Activated CD4-positive, alpha-beta T cell treated with anti-CD3 and anti-CD28 coated beads, Interleukin-2, amount 50 U/mL, for 1 hour (primary cell): ENCODE measurements at places on chromosomes 7 and 10.

DNA sequence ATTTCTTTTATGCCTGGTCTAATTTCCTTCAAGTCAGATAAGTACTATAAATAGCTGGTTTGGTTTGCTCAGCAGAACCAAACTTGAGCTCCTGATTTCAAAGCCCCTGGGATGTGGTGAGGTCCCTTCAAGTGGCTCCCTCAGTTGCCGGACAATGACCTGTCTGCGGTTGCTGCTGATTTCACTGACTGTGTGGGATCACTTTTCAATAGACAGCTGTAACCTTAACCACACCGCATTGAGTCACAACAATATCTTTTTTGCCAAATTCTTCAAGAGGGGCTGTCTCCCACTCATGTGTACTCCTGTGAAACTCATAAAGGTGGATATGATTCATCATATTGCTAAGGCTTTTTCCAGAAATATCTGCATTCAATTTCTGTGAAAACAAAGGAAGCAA, 23.1 kb upstream of the ITGA8 start:
- no peak for DNase-seq

GRCh38 chr7:128059143-128059988, 28.1 kb upstream of the LRRC4 start:
- DNase-seq: no peak

DNA sequence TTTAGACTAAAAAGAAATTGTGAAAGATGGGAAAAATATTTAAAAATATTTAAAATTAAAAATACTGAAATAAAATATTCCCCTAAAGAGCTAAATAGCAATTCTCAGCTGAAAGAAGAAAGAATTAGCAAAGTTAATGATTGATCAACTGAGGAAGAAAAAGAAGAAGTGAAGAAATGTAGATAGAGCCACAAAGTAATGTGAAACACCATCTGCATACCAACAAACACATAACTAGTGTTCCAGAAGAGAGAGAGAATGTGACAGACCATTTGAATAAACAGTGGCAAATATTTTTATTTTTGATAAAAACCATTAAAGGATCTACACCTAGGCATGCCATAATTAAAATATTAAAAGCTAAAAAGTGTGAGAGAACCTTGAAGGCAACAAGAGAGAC, 784.5 kb upstream of the ZWINT start:
- DNase-seq: no peak

DNA sequence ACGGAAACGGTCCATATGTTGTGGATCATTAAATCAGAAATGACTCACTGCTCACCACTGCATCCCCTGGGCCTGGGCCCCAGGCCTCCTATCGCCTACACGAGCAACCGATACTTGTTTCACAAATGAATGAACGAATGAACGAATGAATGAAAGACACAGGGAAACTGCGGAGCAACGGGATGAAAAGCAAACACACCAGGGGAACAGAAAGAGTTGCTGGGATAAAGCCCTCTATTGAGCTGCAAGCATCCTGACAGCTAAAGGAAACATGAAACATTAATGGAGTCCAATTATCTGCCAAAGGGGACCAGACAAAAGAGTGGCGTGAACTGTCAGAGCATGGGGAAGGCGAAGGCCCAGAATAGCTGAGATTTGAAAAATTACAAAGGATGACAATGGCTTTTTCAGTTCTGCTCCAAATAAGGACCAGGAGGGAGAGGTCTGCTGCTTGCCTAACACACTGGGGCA, 92.1 kb downstream of the GRB10 start:
- no peak for DNase-seq

DNA sequence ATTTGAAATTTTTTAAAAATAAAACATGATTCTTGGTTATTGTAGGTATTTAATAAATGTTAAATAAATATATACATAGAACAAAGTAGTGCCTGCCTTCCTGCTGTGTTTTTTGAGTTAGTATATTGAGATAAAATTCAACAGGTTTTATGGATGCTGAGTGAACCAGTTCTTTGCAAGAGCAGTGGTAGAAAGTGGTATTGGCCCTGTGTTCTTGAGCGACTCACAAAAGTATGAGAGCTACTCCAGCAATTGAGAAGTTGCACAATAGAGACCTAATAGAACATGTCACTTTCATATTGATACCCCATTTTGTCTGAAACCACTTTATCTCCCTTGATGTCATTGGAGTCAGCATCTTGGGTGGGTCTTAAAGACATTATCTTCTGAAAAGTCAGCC, 32.6 kb upstream of the GJD4 start:
- no peak for DNase-seq
